ENCODE measurements at places on chromosomes 3 and 15. TPM values are rescaled to one million over a fixed set of nuclear protein-coding genes. Genes with fewer than 3 reads are reported as not detected.
A peak's percentile ranks its signal among the peaks of the same experiment; 100 is the strongest.

DNA sequence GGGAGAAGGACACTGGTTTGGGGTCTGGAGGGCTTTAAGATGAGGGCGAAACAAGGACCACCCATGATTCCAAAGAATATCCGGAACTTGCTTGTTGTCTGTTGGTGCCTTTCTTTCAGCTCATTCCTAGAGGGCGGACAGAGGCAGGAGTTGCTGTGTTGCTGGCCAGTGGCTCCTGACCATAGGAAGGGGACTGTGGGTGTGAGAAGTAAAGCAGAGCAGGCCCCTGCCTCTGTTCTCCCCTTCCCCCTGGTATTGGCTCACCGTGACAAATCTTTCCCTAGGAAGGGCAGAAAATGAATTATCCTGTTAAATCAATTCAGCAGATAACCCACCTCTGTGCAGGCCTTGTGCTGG, 89.1 kb downstream of the LIPC start:
- no peak for DNase-seq

The XCR1 gene
- total RNA-seq: 0.14 TPM

GRCh38 chr3:16866571-16866970, 18.2 kb upstream of the PLCL2 start:
- DNase-seq: no peak

GRCh38 chr3:170606675-170607074, 20.8 kb upstream of the SLC7A14 start:
- no peak for DNase-seq

DNA sequence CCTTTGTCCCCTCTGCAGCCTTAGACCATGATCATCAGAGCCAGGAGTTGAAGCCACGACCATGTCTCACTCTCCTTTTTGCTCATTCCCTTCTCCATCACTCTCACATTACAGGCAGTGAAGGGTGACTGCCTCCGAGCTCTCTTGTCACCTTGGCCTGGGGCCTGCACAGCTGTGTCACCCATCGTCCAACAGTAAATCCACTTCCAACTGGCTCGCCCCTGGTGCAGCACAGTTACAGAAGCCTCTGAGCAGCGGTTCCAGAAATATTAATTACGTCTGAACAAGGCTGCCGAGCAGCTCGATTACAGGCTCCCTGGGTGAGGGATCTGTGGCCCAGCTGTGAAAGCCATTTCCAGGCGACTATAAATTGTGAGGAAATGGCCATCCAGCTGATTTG, 528.2 kb downstream of the NR2F2 start:
- DNase-seq: no peak

DNA sequence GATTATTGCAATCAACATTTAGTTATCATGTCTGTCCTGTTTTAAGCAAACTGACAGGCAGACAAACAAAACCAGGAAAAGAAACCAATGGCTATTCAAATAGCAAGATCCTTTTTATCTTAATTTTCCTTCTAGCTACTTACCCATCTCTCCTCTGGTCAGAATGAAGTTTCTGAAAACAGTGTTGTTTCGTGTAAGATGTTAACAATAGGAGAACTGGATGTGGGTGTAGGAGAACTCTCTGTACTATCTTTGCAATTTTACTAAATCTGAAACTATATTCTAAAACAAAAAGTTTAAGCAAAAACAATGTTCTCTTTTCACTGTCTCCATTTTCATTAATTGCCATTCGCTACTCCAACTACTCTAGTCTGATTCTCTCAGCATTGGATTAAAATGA, 726.4 kb downstream of the ZNF385D start:
- DNase-seq: no peak

- peak; percentile 6 for DNase-seq
These were observed 91.6 kb downstream of the LRRK1 start for GRCh38 chr15:101010781-101011180.

DNA sequence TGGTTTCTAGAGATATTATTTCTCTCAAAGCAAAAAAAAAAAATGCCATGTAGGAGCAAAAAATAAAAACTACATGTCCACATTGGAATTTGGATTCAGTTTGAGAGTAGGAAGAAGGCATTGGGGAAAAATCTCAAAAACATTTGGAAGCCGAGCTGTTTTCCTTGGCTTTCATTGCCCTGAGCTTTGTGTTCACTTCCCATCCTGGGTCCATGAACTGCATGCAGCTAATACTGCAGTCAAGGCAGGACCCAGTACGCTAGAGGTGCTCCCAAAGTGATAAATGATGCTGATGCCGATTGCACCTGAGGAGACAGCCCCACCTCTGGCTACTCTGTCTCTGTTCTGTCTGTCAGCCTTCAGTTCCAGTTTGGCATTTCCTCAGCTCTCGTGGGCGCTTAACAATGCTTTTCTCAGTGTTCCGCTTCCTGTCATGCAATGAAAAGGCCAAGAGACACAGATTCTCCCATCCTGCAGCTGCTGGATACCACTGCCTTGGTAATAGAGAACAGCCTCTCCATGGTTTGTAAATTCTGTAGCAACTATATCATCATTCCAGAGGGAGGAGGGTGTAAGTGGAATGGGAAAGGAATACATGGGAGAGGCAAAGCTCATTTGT, 181.8 kb downstream of the RYR3 start:
- no peak for DNase-seq

GRCh38 chr3:12288182-12289129, at the start of gene PPARG:
PPARG (plus strand) TSS chr3:12289070; CDS start chr3:12379712, 90,642 bp downstream.
- DNase-seq: peak; percentile 76

GRCh38 chr3:189297932-189298331, 126.2 kb downstream of the TPRG1 start:
- DNase-seq: no peak

The STRIT1 gene
- not detected for total RNA-seq

GRCh38 chr15:63858881-63859280, 25.1 kb upstream of the HERC1 start:
- no peak for DNase-seq

The FSD2 gene
- total RNA-seq: not detected

DNA sequence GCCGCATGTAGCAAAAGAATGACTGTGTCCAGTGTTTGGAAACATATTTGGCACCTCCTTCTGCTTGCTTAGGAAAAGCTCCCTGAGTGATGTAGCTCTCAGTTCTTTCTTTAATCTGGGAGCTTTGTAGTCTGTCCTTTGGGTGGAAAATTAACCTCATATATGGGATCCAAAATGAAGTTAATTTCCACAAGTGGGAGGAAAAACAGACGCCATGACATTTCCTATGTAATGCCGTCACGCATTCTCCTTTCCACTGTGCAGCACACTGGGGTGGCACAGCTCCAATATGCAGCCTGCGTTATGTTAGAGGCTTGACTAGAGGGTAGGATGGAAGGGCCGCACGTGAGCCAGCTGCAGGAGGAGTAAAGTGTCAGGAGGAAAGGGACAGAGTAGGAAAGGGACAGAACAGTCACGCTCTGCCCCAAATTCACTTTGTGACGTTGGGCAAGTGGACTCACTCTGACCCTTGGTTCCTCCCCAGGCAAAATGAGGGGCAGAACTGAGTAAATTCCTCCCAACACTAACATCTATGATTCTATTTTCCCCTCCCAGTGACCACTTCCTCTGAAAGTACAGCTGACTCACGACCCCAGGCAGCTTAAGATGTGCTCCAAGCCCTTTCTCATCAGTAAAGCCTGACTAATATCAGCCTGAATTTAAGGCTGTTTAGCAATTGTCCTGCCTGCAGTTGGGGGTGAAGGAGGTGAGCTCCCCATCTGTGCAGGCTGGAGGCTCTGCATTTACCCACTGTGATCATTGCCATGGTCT, 176.5 kb upstream of the PFN2 start:
- DNase-seq: peak; percentile 33

The AAGAB gene
- 343 TPM for total RNA-seq

GRCh38 chr3:135084405-135084804, 289.3 kb downstream of the EPHB1 start:
- no peak for DNase-seq

DNA sequence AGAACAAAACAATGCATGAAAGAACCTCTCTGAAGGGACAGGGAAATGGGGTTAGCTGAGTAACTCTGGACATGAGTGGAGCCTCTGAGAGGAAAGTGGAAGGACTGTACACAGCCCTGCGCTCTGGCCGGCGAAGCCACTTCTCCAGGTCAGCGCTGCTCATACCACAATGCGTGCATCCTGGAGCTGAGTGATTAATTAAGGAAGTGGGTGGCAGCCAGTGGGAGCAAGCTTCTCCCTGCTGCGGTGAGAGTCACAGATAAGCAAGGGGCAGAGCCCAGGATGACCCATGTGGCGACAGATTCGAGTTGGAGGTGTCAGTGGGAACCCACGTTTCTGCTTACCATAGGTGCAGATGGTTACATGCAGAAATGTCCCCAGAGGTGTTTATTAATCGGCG, 48.0 kb downstream of the KLF15 start:
- DNase-seq: no peak

GRCh38 chr15:77497110-77497737, 76.5 kb downstream of the HMG20A start:
- DNase-seq: peak; percentile 22

- DNase-seq: no peak
These were observed 7.8 kb downstream of the SCG5 start for GRCh38 chr15:32649342-32649741.

The CASR gene
- total RNA-seq: 0.37 TPM

- no peak for DNase-seq
These were observed 21.2 kb downstream of the IGSF10 start for GRCh38 chr3:151439652-151440125.

- no peak for DNase-seq
These were observed 19.4 kb downstream of the GXYLT2 start for GRCh38 chr3:72907131-72907711.

GRCh38 chr15:76327191-76328105, 9.1 kb upstream of the ISL2 start:
- DNase-seq: no peak

GRCh38 chr3:153171918-153172317, 9.9 kb downstream of the RAP2B start:
- DNase-seq: no peak
